ENCODE measurements at places on chromosomes 12 and 14. TPM values are rescaled to one million over a fixed set of nuclear protein-coding genes. Genes with fewer than 3 reads are reported as not detected.

The CISTR gene
- not detected for total RNA-seq

- no peak for DNase-seq
Observed at GRCh38 chr12:118136559-118137003, 657 bp downstream of the PEBP1 start.

DNA sequence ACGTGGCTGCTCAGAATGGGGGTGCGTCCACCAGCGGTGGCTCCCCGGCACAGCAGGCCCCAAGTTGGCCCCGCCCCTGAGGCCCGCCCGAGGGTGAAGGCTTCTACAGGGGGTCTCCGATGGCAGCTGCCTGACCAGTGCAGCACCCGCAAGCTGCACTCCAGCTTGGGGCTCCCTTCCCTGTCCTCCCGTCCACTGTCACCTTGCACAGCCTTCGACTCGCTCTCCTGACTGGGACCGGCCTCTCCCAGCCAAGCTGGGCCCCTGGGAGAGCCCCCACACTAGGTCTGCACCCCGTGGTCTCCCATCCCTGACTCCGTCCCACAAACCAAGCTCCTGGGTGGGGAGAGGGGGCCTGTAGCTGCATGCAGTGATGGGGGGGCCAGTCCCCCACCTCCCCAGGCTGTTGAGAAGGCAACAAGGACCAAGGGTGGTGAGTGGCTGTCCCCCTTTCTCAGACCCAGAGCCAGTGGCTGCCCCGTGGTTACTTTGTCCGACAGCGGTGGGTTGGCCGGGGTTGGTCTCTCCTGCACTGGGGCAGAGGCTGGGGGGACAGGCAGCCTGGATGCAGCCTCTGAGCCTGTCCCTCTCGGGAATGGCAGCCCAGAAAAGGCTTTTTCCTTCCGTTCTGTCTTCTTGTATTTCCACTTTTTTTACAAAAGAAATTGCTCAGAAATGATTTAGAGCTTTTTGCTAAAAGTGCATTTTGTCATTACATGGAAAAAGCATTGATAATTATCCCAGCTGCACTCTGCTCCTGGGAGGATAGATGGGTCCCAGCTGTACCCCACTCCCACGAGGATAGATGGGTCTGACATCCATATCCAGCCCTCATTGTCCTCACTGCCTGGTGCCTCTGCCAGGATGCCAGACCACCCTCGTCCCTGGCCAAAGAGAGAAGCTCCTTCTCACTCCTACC is 217.0 kb downstream of the KIF26A start:
- no peak for DNase-seq

- no peak for DNase-seq
Observed at GRCh38 chr12:8813572-8814357, 8.7 kb upstream of the A2ML1 start.

The LMO3 gene
- total RNA-seq = 0.51 TPM

GRCh38 chr12:29844667-29845066 is 60.9 kb upstream of the TMTC1 start:
- DNase-seq = no peak

The NPAS3 gene
- total RNA-seq = 0.23 TPM

The NKX2-1 gene
- total RNA-seq = 0.13 TPM

DNA sequence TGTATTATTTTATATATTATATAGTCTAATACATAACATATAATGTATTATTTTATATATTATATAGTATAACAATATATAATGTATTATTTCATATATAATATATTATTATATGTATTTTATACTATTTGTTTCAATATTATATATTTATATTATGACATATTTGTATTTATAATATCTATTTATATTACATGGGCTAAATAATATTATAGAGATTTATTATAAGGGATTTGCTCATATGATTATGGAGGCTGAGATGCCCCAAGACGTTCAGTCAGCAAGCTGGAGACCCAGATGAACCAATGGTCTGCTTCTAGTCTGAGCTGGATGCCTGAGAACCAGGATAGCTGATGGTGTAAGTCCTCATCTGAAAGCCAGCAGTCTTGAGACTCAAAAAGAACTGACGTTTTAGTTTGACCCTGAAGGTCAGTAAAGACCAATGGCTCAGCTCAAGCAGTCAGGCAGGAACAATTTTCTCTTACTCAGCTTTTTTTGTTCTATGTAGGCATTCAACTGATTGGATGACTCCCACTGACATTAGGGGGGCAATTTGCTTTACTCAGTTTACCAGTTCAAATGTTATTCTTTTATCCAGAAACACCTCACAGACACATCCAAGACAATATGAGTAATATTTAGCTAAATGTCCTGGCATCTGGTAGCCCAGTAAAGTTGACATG is 130.4 kb downstream of the FLRT2 start:
- no peak for DNase-seq

GRCh38 chr12:117040496-117040895 is 58.7 kb downstream of the TESC start:
- no peak for DNase-seq

- DNase-seq = no peak
Observed at GRCh38 chr14:104181761-104182530, 43.6 kb downstream of the KIF26A start.

The TGM1 gene
- 2.3 TPM for total RNA-seq

The GARIN6 gene
- not detected for total RNA-seq

DNA sequence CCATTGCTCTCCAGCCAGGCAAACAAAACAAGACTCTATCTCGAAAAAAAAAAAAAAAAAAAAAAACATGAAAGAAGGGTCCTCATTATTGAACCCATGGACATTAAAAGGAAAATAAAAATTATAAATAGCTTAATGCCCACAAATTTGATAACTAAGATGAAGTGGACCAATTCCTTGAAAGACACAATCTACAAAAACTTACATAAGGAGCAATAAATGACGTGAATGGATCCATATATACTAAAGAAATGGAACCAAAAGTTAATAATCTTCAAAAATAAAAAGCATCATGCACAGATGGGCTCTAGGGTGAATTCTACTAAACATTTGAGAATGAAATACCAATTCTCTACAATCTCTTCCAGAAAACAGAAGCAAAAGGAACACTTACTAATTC is 47.7 kb upstream of the AP4S1 start:
- DNase-seq = no peak

GRCh38 chr14:25803386-25804018 is 753.6 kb upstream of the STXBP6 start:
- DNase-seq = no peak

DNA sequence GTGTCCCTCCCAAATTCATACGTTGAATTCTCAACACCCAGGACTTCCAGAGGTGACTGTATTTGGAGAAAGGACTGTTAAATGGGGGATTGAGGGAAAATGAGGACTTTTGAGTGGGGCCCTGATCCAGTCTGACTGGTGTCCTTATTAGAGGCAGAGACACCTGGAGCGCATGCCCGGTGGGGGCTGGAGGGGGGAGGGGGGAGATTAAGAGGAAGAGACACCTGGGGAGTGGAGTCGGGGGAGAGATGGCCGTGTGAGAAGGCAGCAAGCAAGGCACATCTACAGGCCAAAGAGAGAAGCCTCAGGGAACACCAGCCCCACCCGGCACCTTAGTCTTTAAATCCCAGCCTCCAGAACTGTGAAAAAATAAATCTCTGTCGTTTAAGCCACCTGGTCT is 209.7 kb downstream of the SLC41A2 start:
- DNase-seq = no peak

DNA sequence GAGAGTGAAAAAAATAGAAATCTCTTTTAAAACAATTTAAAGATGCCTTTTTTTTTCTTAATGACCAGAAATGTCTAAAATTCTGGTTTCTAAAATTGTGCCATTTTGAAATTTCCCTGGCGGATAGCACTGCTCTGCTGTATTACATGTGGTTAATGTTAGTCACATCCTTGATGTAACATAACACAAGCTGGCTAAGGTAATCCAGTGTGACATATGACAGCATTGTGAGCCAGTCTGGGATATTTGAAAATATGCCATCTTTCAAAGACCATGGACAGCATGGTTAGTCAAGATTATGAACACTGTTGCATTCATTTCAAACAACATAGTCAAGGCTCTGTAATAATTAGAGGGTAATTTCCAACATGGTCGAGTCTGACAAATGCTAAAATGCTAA is 133.2 kb downstream of the ALX1 start:
- DNase-seq = no peak

The EML1 gene
- total RNA-seq = 35.3 TPM
